Pancreas (tissue), 10 donors: ENCODE measurements at places on chromosomes 7 and 10.
A peak's percentile ranks its signal among the peaks of the same experiment; 100 is the strongest.

DNA sequence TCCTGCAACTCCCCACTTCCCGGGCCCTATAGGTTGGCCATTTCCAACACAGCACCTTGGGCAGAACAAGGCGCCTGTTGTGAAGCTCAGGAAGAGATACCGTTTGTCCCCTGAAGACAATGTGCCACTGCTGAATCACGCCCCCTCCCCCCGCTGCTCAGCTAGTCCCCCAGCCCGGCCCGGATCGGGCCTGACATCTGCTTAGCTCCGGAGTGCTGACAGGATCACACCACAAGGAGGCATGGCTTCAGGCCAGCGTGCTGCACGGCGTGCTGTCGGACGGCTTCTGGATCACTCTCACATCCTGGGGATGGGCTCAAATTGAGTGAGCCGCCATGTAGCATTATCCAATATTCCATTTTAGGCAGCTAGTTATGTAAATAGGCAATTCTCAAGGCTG, 62.1 kb upstream of the EFCAB10 start:
- no peak for DNase-seq

DNA sequence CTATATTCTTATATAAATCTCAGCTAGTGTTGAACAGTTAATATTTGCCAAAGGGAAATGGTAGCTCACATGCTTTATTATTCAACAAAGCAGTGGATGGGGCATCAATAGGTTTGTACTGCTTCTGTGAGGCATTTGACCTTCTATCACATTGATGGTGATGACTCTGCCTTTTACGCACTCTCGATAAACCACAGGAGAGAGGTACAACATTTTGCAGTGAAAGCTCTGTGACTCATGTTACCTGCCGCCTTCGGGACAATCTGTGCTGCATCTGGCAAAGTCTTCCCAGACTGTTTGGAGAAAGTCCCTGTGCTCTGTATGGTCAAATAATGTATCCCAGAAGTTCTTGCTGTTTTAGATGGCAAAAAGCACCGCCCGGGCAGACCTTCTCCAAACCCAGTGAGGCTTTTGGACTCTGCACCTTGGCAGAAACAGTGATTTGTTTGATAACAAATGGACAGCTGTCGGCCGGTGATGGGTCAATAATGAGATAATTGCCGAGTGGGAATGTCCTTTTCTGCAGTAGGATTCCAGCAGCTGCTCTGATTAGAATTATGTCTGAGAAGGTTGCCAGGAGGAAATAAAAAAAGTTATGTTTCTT, 61.0 kb downstream of the PLPP4 start:
- DNase-seq = no peak

GRCh38 chr10:83050815-83051214, 1088.5 kb upstream of the GHITM start:
- DNase-seq = no peak

DNA sequence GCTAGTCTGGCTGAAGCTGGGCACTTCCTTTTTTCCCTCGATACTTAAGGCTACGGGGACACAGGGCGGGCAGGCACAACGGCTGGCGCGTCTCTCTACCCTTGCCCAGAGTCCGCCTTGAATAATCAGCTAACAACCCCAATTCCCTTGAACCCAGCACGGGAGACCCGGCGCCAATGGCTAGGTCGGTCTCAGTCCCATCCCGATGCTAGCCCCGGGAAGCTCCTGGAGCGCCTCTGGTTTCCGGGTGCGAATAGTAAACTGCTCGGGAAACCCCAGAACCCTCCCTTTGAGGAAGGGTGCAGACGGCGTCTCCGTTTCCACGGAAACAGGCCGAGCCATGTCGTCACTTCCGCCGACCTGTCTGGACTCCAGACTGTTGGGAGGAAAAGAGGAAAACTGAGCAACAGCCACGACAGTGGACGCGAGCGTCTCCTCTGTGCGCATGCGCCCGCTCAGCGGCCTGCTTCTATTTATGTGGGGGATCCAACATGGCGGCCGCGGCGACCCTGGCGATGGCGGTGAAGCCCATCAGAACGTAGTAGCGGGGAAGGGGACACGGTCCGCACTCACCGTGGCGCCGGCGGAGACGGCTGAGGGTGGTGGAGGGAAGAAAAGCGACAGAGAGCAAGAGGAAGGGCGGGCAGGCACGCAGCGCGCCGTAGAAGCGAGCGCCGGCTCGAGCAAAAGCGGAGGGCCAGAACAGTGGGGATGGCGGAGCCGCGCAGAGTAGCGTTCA, at the start of gene UBN2:
UBN2 (plus strand) TSS at position 464 of the 739 bp plus-strand sequence; CDS start at position 712, 248 bp downstream.
- peak; percentile 99 for DNase-seq

- DNase-seq = peak; percentile 74
Observed at GRCh38 chr10:100739517-100740368, 5.6 kb upstream of the PAX2 start.
